ENCODE measurements at places on chromosomes 12 and 14. TPM values are rescaled to one million over a fixed set of nuclear protein-coding genes. Genes with fewer than 3 reads are reported as not detected.

DNA sequence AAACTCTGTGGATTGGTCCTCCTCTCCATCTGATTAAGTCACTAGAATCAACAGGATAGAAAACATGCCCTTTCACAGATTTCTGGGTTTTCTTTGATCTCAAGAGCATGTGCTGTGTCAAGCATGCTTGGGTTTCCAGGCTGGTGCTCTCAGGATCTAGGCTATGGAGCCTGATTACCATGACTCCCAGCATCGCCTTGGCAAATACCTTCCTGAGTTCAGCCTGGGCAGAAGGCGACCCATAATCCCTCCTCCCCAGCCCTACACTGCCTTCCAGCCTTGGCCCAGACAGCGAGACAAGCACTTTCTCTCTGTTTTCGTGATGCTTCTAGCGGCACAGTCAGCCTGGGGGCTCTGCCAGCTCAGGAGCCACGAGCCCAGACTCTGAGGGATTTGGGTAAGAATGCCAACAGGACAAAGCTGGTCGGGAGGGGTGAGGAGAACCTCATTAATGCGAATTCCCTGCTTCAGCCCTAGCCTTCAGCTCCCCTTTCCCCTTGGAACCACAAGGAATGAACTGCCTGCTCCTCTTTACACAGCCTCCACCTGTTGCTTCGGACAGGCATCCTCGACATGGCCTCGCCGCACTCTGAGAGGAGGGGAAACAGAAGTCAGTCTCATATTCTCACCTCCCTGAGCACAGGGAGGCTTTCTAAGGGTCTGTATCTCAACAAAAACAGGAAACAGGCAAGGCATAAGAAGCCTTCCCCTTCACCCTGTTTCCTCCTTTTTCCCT, 227.1 kb downstream of the MSRB3 start:
- no peak for DNase-seq
- no peak overlapping the region for H3K27ac ChIP-seq
- peaks cover 2% of the 10 kb centered on the region for H3K27me3 ChIP-seq
- H3K36me3 ChIP-seq, result no peaks in the 10 kb centered on the region

DNA sequence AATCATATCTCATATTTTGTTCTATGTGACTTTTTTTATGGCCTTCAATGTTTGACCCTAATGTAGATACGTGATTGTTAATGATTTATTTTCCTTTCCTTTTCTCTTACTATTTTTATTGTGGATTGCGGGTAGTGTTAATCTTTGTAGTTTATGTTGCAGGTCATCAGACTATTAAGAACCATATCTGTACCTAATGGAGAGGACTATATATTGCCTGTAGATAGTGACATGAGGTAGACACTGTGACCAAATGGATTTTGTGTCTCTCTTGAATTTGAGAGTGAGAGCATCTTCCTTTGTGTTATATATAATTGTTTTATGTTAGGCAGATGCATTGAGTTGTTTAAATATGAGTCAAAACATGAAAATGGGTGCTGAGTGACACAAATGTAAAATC, 543.4 kb upstream of the MGAT4C start:
- no peak overlapping the region for H3K4me3 ChIP-seq
- no peaks in the 10 kb centered on the region for H3K36me3 ChIP-seq
- no peak for DNase-seq
- no peaks in the 10 kb centered on the region for H3K27me3 ChIP-seq

DNA sequence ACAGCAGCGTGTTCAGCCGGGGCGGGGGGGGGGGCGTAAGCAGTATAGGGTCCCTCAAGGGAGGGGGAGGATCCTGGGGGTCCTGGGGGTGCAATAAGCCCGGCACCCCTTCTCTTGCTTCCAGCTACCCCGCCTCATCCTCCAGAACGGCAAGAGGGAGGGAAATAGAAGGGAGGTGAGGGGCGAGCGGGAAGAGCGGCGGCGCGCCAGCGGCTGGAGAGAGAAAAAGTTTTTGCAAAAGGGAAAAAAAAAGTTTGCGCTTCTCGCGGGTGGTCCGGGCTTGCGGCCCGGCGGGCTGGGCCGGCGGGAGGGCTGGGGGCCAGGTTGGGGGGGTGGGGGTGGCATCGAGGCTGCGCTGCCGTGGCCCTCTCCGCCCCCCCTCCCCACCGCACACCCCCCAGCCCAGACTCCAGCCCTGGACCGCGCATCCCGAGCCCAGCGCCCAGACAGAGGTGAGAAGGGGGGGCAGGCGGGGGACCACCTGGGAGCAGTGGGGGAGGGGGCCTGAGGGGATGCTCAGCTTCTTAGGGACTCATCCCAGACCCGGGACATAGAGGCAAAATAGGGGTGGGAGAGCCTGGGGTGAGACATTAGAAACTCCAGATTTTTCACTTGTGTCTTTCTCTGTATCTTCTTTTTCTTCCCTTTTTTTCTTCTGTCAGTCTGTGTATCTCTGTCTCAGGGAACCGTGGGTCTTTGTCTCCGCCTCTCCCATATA, at the start of gene GLI1:
Gene GLI1, plus strand, starts transcription at position 36 of the 718 bp plus-strand sequence. CDS start 3,907 bp downstream, outside the sequence.
- no peaks in the 10 kb centered on the region for H3K27me3 ChIP-seq
- H3K4me1 ChIP-seq, result peaks cover 18% of the 10 kb centered on the region
- no peaks in the 10 kb centered on the region for H3K36me3 ChIP-seq
- DNase-seq, result no peak
- H3K4me3 ChIP-seq, result peak within 1 kb of the TSS; percentile 54
- H3K27ac ChIP-seq, result peak within 1 kb of the TSS; percentile 76

- no peaks in the 10 kb centered on the region for H3K27me3 ChIP-seq
- no peak for DNase-seq
- peaks cover 17% of the 10 kb centered on the region for H3K4me1 ChIP-seq
- H3K4me3 ChIP-seq, result no peak overlapping the region
- no peak overlapping the region for H3K27ac ChIP-seq
Measured at GRCh38 chr12:12323591-12323990, 26.5 kb downstream of the MANSC1 start.

DNA sequence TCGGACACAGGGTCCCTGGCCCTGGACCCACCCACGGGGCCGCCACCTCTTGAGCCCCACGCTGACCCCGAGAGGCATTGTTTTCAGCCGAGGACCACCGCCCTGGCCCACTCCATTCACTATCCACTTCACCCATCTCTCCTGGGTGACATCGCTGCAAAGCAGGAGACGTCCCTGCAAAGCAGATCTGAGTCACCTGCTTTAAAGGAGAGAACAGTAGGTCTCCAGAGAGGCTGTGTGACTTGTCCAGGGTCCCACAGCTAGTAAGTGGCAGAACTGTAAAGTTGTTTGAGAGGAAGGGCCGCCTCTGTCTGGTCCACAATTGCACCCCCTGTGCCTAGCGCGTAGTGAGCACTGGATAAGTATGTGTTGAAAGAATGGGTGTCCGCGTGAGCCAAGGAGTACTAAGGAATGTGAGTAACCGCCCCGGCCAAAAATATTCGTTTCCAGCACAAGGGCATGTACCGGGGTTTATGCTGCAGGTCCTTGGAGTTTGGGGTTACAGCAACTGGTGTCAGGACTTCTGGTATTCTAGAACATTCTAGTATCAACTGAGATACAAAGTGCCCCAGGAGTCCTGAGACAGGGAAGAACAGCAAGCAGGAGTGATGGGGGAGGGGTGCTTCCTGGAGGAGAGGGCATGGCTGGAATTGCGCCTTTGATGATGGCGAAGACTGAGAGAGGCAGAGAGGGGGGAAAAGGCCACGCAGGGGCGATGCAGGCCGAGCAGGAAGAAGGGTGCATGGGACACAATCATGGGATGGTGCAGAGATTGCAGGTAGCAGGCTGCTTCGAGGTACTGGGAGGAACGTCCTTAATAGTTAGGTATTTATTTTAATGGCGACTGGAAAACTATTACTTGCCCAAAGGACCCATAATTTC, 91.1 kb downstream of the SCARB1 start:
- no peak overlapping the region for H3K27ac ChIP-seq
- H3K27me3 ChIP-seq, result peaks cover 7% of the 10 kb centered on the region
- peaks cover 24% of the 10 kb centered on the region for H3K4me1 ChIP-seq
- DNase-seq, result no peak

- no peak for DNase-seq
- no peaks in the 10 kb centered on the region for H3K36me3 ChIP-seq
- H3K4me1 ChIP-seq, result no peaks in the 10 kb centered on the region
Measured at GRCh38 chr12:75690296-75690955, 179.0 kb upstream of the KRR1 start.

GRCh38 chr12:22684140-22685118, 59.5 kb downstream of the ETNK1 start:
- no peak overlapping the region for H3K4me3 ChIP-seq
- DNase-seq, result no peak
- H3K36me3 ChIP-seq, result peaks cover under 1% of the 10 kb centered on the region
- no peaks in the 10 kb centered on the region for H3K27me3 ChIP-seq
- no peaks in the 10 kb centered on the region for H3K4me1 ChIP-seq

DNA sequence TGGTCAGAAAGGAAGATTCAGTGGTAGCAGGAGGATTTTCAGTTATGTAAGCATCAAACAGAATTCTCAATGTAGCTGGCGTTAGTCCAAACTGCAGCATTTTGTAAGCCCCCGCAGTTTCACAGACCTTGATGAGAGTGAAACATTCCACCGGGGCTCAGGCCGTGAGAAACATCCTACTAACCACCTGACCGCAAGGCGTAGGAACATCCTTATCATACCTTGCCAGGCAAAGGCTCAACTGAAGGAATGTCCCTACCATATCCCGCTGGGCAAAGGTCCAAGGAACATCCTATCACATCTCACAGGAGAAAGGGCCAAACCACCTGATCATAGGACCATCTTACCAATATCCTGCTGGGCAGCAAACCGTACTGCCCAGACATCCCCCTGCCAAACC, 624.8 kb upstream of the TMEM132C start:
- no peaks in the 10 kb centered on the region for H3K36me3 ChIP-seq
- no peak for DNase-seq
- H3K4me3 ChIP-seq, result no peak overlapping the region
- H3K4me1 ChIP-seq, result no peaks in the 10 kb centered on the region
- no peaks in the 10 kb centered on the region for H3K27me3 ChIP-seq
- H3K27ac ChIP-seq, result no peak overlapping the region

DNA sequence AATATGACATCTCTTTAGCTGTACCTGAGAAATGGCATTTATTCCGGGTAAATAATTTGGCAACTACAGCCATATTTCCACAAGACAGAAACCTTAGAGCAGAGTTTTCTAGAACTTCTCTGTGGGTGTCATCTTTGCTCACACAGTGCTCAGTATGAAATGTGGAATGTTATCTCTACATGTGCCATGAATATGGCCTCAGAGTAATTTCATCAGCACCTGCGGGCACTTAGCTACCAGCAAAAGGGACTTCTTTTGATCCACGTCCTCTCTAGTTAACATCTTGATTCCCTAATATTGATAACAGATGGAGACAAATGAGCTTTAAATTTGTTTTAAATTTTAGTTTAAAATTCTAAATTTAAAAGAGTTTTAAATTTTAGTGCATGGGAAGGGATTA, 2.9 kb upstream of the ATG14 start:
- H3K36me3 ChIP-seq, result no peaks in the 10 kb centered on the region
- H3K4me1 ChIP-seq, result peaks cover 15% of the 10 kb centered on the region
- H3K4me3 ChIP-seq, result no peak overlapping the region
- no peak overlapping the region for H3K27ac ChIP-seq
- no peaks in the 10 kb centered on the region for H3K27me3 ChIP-seq

DNA sequence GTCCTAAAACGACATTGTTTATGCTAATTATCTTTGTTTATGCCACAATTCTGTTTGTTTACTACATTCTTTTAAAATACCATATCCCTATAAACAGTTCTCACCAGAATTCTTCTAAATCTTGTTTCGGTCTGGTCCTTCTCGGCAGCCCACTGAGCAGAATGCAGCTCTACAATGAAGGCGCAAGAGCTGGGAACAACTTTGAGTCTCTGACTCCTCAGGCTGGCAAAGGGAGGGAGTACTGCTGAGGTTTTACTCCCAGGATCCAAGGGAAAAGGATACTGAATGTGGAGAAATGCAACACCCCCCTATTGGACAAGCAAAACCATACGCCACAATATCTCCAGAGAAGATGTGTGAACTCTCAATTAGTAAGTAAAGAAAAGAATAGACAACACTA, 5.4 kb downstream of the SOX5 start:
- no peak for DNase-seq
- H3K4me3 ChIP-seq, result no peak overlapping the region
- no peaks in the 10 kb centered on the region for H3K4me1 ChIP-seq

- H3K27me3 ChIP-seq, result peaks cover 34% of the 10 kb centered on the region
- H3K4me3 ChIP-seq, result no peak overlapping the region
- no peak overlapping the region for H3K27ac ChIP-seq
- DNase-seq, result no peak
- H3K4me1 ChIP-seq, result no peaks in the 10 kb centered on the region
- H3K36me3 ChIP-seq, result no peaks in the 10 kb centered on the region
Measured at GRCh38 chr14:99287269-99287942, 15.4 kb upstream of the BCL11B start.

DNA sequence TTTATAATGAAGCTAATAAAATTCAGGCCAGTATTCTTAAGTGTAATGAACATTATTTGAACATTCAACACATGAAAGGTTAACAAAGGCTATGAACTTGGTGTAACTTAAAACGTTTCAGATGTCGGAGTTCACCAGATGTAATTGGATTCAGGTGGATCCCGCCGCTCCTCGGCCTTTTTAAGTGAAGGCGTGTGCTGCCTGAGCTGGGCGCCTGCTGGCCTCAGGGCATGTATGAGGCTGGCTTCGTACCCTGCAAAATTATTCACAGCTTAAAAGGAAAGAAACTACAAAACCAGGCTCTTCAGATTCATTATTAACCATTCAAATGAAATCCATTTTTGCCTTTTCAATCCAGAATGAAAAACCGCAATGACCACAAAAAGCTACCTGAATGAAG, 69.9 kb downstream of the WIF1 start:
- no peak for DNase-seq
- no peaks in the 10 kb centered on the region for H3K27me3 ChIP-seq
- H3K36me3 ChIP-seq, result no peaks in the 10 kb centered on the region
- no peaks in the 10 kb centered on the region for H3K4me1 ChIP-seq
- H3K4me3 ChIP-seq, result no peak overlapping the region

DNA sequence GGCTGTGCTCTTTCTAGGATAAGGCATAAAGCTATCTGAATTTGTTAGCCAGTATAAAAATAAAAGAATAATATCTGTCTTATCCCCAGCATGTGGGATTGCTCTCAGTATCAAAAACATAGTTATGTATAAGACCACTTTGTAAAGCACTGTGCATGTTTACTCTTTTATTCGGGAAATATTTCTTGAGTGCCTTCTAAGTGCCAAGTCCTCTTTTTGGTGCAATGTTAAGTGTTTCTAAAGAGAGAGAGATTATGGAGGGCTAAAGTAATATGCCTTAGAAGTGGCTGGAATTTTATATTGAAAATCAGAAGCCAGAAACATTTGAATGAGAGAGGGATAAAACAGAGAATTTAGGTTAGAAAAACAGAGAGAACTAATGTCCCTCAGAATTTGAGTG, 212.0 kb downstream of the ALG10B start:
- H3K36me3 ChIP-seq, result no peaks in the 10 kb centered on the region
- no peak overlapping the region for H3K27ac ChIP-seq
- H3K27me3 ChIP-seq, result no peaks in the 10 kb centered on the region
- no peak for DNase-seq
- no peaks in the 10 kb centered on the region for H3K4me1 ChIP-seq
- no peak overlapping the region for H3K4me3 ChIP-seq

Gene ZNF385A
- total RNA-seq, result 19.1 TPM

Gene MAP1LC3B2
- total RNA-seq, result 1.2 TPM

Measured in heart right ventricle (tissue), 16 donors.